ENCODE measurements at places on chromosomes 5 and 9.

DNA sequence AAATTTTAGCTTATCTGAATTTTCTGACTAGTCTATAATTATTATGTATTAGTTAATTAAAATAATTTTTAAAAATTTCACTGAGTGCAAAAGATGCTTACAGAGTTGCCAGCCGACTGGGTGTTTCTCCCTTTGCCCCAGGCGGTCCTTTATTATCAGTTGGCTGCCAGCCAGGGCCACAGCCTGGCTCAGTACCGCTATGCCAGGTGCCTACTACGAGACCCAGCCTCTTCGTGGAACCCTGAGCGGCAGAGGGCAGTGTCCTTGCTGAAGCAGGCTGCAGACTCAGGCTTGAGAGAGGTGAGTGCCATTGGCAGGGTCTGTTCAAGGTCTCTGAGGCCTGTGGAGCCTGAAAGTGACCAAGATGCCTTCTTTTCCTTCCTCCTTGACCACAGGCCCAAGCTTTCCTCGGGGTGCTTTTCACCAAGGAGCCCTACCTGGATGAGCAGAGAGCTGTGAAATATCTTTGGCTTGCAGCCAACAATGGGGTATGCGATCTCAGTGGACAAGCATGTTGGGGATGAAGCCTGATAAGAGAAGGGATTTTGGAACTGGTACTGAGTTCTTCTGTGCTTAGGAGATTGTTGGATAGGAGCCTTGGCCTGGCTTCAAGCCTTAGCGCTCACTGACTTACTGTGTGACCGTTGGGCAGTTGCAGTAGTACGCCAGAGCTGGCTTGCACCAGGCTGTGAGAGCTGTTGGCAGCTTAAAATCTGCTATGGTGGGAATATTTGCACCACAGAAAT is 10.6 kb downstream of the DELE1 start:
- no peak for DNase-seq

- no peak for DNase-seq
These were observed 63.2 kb downstream of the SLC44A1 start for GRCh38 chr9:105307591-105308130.

- DNase-seq: no peak
These were observed 7.1 kb downstream of the LRRC26 start for GRCh38 chr9:137162505-137163364.

- DNase-seq: no peak
These were observed 17.8 kb downstream of the ATP6V0E1 start for GRCh38 chr5:173001229-173001841.

Data from endothelial cell (in vitro differentiated cells).